ENCODE measurements at places on chromosomes 5 and 9.

GRCh38 chr9:16485160-16485559, 385.3 kb downstream of the BNC2 start:
- no peak for DNase-seq

DNA sequence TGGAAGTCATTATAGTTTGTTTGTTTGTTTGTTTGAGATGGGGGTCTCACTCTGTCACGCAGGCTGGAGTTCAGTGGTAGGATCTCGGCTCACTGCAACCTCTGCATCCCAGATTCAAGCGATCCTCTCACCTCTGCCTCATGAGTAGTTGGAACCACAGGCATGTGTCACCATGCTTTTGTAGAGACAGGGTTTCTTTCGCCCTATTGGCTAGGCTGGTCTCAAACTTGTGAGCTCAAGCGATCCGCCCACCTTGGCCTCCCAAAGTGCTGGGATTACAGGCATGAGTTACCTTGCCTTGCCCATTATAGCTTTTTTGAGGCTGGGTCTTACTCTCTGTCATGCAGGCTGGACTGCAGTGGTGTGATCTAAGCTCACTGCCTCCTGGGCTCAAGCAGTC, 28.8 kb downstream of the NSD1 start:
- DNase-seq = no peak

DNA sequence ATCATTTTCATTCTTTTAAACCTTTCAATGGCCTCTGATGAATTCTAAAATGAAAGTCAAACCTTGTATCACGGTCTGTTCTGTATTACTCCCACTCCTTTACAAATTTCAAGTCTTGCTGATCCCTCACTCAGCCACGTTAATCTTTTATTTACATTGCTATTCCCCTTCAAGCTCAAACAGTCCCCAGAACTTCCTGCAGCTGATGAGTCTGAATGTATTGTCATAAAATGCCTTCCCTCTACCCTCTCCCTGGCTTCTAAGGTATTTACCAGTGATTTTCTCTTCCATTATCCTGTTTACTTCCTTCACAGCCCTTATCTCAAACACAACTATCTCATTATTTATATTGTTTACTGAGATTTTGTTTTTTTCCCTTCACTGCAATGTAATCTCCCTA, 562.3 kb upstream of the C9orf72 start:
- no peak for DNase-seq

DNA sequence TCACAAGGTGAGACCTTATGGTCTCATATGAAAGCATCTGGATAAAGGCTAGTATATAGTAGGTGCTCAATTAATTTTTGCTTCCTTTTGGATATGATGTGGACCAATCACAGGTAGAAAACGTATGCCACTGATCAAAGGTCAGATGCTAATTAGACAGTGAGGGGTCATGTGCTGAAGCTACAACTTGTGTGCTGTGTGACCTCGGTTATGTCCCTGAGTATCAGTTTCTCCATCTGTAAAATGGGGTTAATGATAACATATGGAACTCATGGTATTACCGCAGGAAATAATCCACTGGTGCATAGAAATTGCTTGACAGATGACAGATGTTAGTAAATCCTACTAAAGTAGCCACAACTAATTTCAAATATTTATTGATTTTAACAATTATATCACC, 62.0 kb downstream of the PTPN3 start:
- DNase-seq = no peak

DNA sequence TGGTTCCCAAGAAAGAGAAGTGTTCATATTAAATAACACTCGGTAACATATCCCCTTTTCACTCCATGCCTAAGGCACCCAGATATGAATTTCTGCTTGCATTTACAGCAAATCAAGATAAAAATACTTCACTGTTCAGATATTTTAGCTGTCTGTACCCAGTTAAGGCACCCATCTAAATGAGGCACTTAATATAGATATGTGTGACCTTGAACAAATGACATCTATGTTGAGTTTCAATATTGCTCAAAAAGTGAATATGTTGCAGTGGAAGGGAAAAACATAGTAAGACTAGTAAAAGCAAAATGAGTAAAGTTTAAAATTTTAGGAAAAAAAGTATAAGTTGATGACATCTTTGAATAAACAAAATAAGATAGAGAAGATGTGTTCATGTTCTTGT, 32.4 kb upstream of the SPDL1 start:
- DNase-seq = no peak

DNA sequence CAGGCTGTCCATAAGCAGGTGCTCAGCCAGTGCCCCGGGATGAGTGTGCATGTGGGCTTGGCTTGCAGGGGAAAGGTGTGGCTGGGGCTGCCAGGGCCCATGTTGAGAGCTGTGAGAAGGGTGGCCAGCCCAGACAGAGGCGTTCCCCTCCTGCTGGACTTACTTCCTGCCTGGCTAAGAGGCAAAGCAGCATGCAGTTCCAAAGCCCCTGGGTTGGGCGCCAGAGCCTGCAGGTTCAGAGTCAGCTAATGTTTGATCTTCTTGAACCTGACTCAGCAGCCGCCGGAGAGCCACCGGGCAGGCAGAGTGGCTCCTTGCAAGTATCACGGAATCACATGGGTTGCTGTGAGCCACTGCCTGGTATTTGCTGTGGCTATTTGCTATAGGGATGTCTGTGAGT, 168.4 kb upstream of the MAP1B start:
- DNase-seq = no peak

DNA sequence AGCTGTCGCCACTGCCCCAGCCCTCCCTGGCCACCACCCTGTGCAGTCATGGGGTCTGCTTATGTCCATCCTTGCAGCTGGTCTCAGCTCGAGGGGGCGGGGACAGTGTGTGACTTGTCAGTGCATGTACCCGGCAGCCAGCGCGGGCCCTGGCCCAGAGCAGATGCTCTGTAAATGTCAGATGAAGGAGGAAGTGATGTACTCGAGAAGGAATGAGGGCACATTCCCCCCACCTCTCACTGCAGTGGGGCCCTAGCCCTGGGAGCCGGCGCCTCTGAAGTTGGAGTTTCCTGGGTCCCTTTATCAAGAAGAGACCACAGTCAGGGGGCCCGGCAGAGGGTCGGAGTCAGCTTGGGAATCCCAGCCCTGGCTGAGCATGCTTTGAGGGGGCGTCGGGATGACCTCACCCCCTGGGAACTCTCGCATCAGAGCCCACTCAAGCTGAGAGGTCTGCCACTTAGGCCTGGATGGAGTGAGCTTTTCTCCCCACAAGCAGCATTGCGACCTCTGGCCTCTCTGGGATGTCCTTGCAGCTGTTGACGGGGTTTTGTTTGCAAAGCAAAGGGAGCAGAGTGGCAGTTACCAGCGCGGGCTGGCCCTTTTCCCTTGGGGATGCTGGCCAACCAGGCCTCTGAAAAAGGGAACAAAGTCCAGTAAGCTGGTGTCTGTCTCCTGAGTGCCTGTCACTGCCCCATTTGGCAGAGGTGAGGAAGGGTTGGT, 19.0 kb downstream of the NEURL1B start:
- DNase-seq = peak; percentile 87

DNA sequence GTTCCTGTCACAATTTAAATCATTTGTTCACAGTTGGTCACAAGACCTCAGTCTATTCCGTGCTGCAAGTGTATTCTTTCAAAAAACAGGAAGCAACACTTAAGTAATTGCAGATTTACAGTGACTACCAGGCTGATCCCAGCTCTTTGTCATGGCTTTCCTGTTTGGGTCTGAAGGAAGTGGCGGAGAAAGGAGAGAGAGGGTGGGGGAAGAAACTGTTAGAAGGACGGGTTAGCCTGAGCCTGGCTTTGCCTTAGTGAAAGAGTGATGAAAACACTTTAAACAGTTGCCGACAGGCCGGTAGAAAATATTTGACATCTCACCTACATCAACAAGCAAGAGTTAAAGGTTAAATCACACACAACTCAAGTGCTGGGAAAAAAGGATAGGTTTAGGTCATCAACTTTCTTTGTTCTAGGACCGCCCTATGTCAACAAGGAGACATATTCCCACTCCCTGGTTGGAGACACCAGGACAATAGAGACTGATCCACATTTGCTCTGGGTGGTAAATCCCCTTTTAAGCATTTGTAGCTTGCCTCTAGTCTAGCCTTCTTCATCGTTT, 102.2 kb upstream of the DAB2 start:
- no peak for DNase-seq

DNA sequence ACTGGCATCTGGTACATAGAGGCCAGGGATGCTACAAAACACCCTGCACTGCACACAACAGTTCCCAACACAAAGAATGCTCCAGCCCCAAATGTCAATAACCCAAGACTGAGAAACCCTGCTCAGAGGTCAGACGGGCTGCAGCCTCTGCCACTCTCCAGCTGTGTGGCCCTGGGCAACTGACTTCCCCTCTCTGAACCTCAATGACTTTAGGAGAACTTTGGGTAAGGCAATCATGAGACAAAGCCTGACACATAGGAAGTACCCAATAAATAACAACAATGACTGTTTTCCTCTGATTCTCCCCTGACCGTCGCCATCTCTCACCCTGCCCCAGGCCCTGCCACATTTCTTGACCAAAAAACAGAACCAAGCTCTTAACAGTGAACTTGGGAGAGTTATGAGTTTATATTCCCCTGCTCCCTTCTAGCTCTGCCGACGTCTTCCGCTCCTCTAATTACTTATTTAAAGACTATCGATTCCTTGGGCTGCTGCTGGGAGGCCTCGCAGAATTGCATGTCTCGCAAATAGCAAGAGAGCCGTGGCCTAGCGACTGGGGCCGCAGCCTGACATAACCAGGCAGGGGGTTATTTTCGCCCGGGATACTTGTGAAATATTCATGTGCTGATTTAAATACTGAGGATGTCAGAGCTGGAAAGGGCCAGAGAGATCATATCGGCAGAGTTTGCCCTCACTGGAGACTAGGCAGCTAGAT, 24.5 kb upstream of the CRB2 start:
- no peak for DNase-seq
